GM19239 (cell line): ENCODE measurements at places on chromosomes 6 and 20.

- DNase-seq = no peak
Observed at GRCh38 chr6:30829033-30829432, 55.3 kb upstream of the DDR1 start.

GRCh38 chr6:36715469-36715868 lies 17.8 kb downstream of the RAB44 start:
- no peak for DNase-seq

GRCh38 chr6:88124925-88125557 lies 41.1 kb downstream of the CNR1 start:
- DNase-seq = no peak

GRCh38 chr20:60447703-60448102 lies 489.5 kb downstream of the CDH26 start:
- DNase-seq = no peak

- DNase-seq = no peak
Observed at GRCh38 chr6:169847141-169847674, 95.8 kb downstream of the ERMARD start.

- no peak for DNase-seq
Observed at GRCh38 chr6:108927927-108928326, 79.7 kb downstream of the ARMC2 start.

DNA sequence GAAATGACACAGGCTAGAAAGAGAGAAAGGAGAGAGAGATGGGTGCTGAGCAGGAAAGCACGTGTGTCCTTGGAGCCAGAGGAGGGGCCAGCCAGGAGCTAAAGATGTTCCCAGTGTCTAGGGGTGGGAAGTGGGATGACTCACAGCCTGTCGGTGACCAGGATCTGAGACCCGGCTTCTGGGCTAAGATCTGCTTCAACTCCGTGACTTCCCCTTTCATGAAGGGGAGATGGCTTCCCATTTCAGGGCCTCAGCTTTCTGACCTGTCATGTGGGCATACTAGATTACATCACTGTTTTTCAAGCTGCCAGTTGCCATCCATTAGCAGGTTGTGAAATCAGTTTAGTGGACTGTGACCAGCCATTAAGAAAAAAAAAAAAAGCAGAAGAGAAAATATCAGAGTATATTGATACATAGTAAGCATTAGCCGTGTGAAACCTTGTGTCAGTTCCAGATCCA lies 5.4 kb downstream of the TGM3 start:
- peak; percentile 36 for DNase-seq

GRCh38 chr6:138785980-138786379 lies 9.9 kb upstream of the ECT2L start:
- no peak for DNase-seq

DNA sequence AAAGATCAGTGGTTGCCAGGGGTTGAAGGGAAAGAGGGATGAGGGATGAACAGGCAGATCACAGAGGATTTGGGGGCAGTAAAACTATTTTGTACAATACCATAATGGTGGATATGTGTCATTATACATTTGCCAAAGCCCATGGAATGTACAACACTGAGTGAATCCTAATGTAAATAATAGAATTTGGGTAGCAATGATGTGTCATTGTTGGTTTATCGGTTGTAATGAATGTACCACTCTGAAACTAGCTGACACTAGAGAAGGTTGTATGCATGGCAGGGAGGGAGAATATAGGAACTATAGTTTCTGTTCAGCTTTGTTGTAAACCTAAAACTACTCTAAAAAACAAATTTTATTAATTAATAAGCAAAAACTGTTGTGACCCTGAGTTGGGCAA lies 17.8 kb upstream of the ASF1A start:
- no peak for DNase-seq

- no peak for DNase-seq
Observed at GRCh38 chr6:4677011-4677750, 99.0 kb upstream of the CDYL start.

GRCh38 chr6:167512696-167513375 lies 187.9 kb downstream of the TTLL2 start:
- DNase-seq = no peak

- DNase-seq = no peak
Observed at GRCh38 chr6:106572875-106573585, 56.3 kb downstream of the RTN4IP1 start.

- DNase-seq = no peak
Observed at GRCh38 chr6:155670655-155671054, 215.0 kb upstream of the NOX3 start.

- DNase-seq = no peak
Observed at GRCh38 chr6:48101290-48101689, 9.7 kb downstream of the PTCHD4 start.

- no peak for DNase-seq
Observed at GRCh38 chr6:136014454-136015437, 163.2 kb downstream of the PDE7B start.

- DNase-seq = no peak
Observed at GRCh38 chr20:20549704-20550103, 162.7 kb downstream of the RALGAPA2 start.
